Body of pancreas (tissue), 4 donors: ENCODE measurements at places on chromosomes 6 and 20.
A peak's percentile ranks its signal among the peaks of the same experiment; 100 is the strongest.

DNA sequence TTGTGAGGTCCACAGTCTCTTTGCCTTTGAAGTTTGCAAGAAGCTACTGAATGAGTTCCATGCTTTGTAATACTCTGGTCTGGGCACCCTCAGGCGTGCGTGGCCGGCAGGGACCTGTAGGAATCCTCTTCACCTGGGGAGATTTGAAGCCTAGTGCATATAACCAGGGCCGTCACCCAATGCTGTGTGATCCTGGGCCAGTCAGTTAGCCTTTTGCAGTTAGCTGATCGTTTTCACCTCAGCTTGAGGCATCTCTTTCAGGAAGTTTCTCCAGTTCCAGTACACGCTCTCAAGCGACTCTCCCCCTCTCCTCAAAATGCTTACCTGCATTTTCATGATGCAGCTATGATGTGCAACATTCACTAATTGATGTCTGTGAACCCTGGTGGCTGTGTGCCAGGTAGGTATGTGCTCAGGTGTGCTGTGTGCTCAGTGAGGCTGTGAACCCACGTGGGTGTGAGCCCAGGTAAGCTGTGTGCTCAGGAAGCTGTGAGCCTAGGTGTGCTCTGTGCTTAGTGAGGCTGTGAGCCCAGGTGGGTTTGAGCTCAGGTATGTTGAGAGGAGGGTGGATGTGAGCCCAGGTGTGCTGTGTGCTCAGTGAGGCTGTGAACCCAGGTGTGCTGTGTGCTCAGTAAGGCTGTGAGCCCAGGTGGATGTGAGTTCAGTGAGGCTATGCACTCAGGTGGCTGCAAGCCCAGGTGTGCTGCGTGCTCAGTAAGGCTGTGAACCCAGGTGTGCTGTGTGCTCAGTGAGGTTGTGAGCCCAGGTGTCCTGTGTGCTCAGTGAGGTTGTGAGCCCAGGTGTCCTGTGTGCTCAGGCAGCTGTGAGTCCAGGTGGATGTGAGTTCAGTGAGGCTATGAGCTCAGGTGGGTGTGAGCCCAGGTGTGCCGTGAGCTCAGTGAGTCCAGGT lies 120.4 kb downstream of the PHACTR3 start:
- no peak for DNase-seq
- H3K4me3 ChIP-seq = no peak overlapping the region
- H3K4me1 ChIP-seq = no peaks in the 10 kb centered on the region
- no peaks in the 10 kb centered on the region for H3K36me3 ChIP-seq
- H3K27ac ChIP-seq = no peak overlapping the region
- no peaks in the 10 kb centered on the region for H3K27me3 ChIP-seq

DNA sequence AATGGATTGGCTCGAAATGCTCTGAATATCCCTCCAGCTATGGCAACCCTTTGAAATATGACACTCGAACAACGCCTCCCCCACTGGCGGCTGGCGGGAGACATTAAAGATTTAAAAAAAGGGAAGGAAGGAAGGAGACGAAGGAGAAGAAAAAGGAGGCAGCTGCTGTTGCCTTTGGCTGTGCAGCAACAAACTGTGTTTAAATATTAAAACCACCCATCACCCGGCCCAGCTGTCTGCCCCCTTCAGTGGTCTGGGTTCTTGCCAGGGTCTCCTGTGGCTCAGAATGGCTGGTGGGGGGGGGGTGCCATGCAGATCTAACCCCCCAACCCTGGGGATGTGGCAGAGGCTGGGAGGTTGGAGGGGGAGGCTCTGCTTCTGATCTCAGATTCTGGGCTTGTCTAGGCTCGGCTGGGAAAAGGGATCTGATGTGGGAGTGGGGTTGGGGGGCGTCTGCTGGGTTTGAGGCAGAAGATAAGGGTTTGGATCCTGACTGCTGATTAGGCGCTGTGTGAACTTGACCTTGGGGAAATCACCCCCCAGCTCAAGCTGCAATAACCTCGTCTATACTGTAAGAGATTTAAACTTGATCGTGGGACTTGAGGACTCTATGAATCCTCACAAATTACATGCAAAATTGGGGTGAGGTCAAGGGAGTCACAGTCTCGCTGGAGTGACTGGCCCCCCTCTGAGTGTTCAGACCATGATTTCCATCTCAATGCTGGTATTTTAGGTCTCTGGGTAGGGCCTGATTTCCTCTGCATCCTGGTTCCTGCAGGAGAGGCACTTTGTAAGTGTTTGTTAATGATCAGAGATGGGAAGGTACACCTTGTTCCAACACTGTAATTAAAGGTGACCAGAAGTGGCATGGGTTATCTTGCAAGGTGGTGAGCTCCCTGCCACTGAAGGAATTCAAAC lies 40.3 kb upstream of the BLCAP start:
- H3K4me1 ChIP-seq = peaks cover 5% of the 10 kb centered on the region
- no peak overlapping the region for H3K4me3 ChIP-seq
- H3K27ac ChIP-seq = no peak overlapping the region
- no peaks in the 10 kb centered on the region for H3K36me3 ChIP-seq

- no peaks in the 10 kb centered on the region for H3K36me3 ChIP-seq
- H3K27ac ChIP-seq = no peak overlapping the region
- peaks cover 16% of the 10 kb centered on the region for H3K4me1 ChIP-seq
- no peaks in the 10 kb centered on the region for H3K27me3 ChIP-seq
Measured at GRCh38 chr20:50363027-50363426, 147.2 kb upstream of the PTPN1 start.

DNA sequence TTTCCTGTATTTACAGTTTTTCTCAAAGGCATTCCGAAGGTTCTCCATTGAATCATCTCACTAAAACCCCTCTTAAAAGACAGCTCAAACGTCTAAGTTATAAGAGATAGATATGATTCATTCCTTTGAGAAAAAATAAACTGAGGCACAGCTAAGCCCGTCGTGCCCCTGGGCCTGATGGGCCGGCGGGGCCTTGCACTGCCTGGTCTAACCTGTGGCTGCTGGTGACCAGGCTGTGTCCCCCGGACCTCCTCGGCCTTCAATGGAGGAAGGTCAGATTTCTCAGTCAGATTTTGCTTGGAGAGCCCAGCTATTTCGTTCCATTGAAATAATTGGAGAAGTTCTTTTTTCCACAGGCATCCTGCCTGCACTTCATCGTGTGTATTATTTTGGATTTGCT lies 11.3 kb upstream of the FOXC1 start:
- DNase-seq = no peak
- H3K27me3 ChIP-seq = no peaks in the 10 kb centered on the region
- H3K36me3 ChIP-seq = no peaks in the 10 kb centered on the region
- H3K4me3 ChIP-seq = no peak overlapping the region
- peaks cover 8% of the 10 kb centered on the region for H3K4me1 ChIP-seq

- DNase-seq = no peak
- peaks cover 10% of the 10 kb centered on the region for H3K4me1 ChIP-seq
- H3K36me3 ChIP-seq = no peaks in the 10 kb centered on the region
- peak overlapping the region; percentile 93 for H3K27ac ChIP-seq
Measured at GRCh38 chr6:19839788-19840187, 2.6 kb downstream of the ID4 start.

DNA sequence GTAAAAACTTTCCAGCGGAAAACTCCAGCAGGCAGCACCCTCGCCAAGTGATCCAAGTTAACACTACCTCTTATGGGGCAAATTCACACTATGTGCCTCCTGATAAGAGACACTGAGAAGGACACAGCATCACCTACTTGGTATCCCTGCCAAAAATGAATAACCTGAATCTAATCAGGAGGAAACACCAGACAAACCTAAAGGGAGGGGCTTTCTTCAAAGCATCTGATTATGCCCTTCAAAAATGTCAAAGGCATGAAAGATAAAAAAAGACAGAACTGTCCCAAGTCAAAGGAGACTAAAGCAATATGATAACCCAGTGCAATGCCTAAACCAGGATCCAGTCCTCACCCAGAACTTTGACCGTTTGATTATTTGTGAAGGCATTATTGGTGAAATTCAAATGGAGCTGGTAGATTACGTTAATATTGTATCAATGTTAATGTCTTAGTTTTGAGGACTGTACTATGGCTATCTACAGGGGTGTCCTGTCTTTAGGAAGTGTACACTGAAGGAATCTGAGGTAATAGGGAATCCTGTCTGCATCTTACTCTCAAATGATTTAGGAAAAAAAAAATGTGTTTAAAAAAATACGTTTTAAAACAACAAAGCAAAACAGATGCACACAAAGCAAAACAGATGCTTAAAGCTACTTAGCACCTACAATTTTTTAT lies 8.3 kb downstream of the TBC1D7 start:
- no peak overlapping the region for H3K4me3 ChIP-seq
- no peak overlapping the region for H3K27ac ChIP-seq
- DNase-seq = no peak
- H3K4me1 ChIP-seq = no peaks in the 10 kb centered on the region
- peaks cover 6% of the 10 kb centered on the region for H3K36me3 ChIP-seq

DNA sequence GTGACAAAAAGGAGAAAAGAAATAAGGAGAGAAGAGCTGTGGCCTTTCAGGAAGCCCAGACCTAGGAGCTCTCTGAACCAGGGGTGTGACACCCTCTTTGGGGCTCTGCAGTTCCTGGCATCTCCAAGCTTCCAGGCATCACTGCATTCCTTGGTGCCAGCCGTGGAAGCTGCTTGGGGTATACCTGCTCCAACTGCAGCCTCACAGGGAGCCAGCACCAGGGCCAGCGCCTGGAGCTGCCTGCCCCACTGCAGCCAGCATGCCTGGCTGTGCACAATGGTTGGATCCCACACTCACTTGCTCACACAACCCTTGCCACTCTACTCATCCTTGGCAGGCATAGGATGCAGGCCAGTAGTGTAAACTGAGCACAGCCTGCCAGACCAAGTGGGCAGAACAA lies 242.1 kb upstream of the GJE1 start:
- no peaks in the 10 kb centered on the region for H3K27me3 ChIP-seq
- no peak for DNase-seq
- no peak overlapping the region for H3K27ac ChIP-seq
- no peak overlapping the region for H3K4me3 ChIP-seq
- no peaks in the 10 kb centered on the region for H3K36me3 ChIP-seq

GRCh38 chr20:23050076-23050838 lies 785 bp upstream of the THBD start:
- peaks cover 36% of the 10 kb centered on the region for H3K4me1 ChIP-seq
- no peaks in the 10 kb centered on the region for H3K27me3 ChIP-seq
- no peaks in the 10 kb centered on the region for H3K36me3 ChIP-seq
- peak; percentile 39 for DNase-seq
- H3K27ac ChIP-seq = no peak overlapping the region

DNA sequence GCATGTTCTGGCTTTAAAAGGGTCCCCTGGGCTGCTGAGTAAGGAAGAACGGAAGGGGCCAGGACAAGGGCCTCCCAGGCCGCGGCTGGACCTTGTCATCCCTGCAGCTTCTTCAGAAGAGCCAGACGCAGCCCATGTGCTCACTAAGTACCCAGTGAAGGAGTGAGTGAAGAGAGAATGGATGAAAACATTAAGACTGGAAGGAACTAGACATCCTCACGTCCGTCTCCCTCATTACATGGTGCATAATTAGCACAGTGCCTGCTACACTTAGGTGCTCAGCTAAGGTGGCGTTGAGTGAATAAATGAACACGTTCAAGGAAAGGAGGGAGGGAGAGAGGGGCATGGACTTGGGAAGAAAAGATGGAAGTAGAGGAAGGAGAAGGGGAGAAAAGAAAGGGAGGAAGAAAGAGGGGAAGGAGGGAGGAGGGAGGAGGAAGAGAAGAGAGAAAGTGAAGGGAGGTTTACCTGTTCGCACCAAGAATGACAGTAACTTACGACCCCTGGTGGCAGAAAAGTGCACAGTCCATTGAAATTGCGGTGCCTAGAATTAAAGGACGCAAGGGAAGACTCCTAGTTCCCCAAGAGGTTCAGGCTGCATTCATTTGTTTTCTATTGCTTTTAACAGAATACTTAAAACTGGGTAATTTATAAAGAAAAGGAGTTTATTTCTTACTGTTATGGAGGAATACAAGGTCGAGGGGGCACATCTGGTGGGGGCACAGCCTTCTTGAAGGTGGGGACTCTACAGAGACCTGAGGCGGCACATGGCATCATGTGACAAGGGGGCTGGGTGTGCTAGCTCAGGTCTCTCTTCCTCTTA lies 8.0 kb downstream of the TP53RK start:
- peak; percentile 72 for DNase-seq
- H3K4me1 ChIP-seq = peaks cover 37% of the 10 kb centered on the region

DNA sequence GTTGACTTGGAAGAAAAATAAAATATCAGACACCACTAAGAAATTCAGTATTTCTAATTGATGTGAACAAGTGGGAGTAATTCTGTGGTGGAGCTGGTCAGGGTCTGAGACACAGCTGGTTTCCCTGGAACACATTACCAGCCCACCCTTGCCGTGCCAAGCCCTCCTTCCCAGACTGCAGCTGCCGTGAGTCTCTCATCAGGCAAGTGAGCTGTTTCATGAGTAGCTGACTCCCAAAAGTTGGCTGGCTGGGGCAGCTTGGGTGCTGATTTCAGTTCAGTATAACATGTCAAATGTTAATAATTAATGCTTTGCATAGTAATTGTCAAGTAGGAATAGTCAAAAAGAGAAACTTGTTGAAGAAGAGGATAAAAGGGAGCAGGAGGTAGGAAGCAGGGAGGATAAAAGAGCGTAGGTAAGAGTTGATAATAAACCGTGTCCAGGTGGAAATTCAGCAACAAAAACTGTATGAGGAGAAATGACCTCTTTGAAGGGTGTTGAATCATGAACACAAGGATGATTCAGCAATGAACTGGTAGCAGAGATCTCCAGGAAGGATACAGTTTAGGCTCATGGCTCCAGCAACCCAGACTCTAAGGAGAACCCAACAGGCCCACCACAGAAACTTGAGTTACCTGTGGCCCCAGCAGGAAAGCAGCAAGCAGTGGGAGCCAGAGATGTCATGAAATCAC lies 110.9 kb upstream of the SSTR4 start:
- H3K36me3 ChIP-seq = no peaks in the 10 kb centered on the region
- no peak overlapping the region for H3K27ac ChIP-seq
- no peak overlapping the region for H3K4me3 ChIP-seq
- H3K27me3 ChIP-seq = no peaks in the 10 kb centered on the region
- DNase-seq = no peak
- H3K4me1 ChIP-seq = peaks cover 6% of the 10 kb centered on the region

DNA sequence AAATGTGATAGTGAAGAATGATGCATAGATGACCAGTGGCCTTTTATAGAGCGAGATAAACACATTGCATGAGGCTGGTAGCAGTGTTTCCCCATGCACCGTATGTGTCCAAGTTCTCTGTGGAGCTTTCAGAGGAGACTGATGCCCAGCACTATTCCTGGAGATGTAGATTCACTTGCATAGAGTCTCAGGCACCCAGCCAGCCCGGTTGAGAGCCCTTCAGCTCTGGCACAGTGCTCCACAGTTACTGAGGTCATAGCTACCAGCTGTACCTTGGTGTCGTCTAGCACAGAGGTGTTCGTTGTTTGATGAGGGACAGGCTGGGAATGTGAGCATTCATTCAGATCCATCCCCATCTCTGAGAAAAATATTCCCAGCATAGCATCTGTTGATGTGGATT lies 328.9 kb downstream of the FARS2 start:
- no peak overlapping the region for H3K27ac ChIP-seq
- H3K4me1 ChIP-seq = no peaks in the 10 kb centered on the region
- DNase-seq = no peak
- no peaks in the 10 kb centered on the region for H3K36me3 ChIP-seq
- H3K27me3 ChIP-seq = no peaks in the 10 kb centered on the region
- no peak overlapping the region for H3K4me3 ChIP-seq

- no peaks in the 10 kb centered on the region for H3K4me1 ChIP-seq
- no peaks in the 10 kb centered on the region for H3K36me3 ChIP-seq
- no peak overlapping the region for H3K4me3 ChIP-seq
- DNase-seq = peak; percentile 7
Measured at GRCh38 chr20:58717278-58718091, 24.9 kb downstream of the NPEPL1 start.
